Activated CD8-positive, alpha-beta memory T cell treated with anti-CD3 and anti-CD28 coated beads for 1 hour (primary cell): ENCODE measurements at places on chromosomes 2 and 18.

DNA sequence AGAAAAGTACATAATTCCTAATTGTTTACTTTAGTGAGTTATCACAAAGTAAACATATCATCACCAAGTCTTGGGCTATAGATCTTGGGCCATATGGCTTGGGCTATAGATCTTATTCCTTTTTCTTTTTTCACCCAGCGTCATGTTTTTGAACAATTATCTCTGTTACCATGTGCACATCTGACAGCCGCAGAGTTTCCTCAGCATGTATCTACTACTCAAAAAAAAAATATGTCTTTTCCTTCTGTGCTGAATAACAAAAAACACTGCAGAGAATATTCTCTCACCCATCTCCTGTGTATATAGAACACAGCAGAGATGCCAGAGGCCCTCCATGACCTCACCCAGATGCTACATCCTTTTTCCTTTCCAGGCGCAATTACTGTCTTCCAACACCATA lies 76.2 kb upstream of the MYO3B start:
- no peak for DNase-seq

- no peak for DNase-seq
Measured at GRCh38 chr18:73043211-73043610, 175.4 kb upstream of the NETO1 start.

GRCh38 chr18:27110319-27110718 lies 74.8 kb downstream of the CHST9 start:
- DNase-seq = no peak

GRCh38 chr2:133135035-133135654 lies 433.1 kb downstream of the NCKAP5 start:
- no peak for DNase-seq

DNA sequence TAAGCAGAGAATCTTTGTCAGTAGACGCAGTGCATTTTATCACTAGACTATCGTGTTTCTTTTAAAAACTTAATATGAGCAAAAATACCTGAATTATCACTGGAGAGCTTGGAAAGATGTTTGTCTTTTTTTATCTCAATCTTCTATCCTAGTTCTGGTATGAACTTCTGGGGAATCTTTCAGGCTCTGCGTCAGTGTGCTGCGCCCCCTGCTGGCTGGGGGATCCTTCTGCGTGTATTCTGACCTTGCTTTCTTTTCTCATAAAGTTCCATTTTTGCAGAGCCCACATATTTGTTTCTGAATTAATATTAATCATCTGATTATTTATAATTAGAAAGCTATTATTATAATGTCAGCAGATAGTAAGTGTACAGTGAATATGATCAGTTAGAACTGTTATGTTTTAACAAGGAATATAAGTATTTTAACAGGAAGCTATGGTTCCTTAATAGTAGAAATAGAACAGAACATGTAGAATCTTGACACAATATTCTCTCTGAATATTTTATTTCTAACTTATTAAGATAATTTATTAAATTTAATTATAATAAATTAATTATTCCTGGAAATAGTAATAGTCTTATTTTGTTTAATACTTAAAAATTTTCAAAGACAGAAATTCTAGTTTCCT lies 945.0 kb upstream of the CRIM1 start:
- DNase-seq = no peak

DNA sequence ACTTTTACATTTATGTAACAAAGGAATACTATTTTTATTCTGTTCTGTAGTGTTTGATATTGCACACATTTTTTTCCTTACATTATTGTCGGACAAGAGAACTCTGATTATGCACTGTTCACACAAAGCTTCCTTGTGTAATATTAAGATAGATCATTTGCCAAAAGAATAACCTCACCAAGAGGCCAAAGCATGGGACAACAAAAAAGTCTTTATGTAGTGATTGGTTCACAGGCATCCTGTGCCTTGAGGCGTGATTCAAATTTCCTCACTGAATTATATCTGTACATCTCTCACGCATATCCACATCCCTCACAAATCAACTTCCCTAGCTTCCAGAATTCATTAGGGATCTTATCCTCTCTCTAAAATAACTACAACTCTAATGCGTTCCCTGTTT lies 642.7 kb downstream of the NR4A2 start:
- no peak for DNase-seq

DNA sequence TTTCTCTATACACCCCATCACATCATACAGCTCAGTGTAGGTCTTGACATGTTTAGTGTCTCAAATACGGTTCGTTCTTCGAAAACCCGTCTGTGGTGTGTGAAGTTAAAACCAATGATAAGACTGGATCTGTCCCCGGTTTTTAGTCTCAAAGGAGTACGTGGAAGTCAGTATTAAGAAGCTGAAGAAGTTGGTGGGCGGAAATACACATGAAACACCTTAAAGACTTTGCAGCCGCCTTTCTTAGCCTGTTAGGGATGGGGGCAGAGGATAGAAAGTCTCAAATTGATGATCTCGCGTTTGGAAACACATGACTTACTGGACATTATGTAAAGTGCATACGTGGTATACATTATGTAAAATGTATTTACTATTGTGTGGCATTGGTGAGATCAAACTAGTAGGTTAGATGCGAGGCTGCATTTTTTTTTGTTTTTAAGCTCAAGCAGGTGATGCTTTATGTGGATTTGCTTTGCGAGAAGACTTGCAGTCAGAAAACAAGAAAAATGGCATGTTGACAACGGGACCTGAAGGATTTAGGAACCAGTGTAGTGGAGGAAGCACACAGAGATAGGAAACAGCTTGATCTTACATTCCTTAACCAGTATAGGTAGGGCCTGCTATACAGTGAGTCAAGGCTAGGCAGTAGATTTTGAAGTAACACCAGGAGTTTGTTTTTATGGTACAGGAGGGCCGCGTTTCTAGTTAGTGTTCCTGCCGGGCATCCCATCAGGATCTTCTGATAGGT lies 1.2 kb downstream of the CNOT11 start:
- no peak for DNase-seq

DNA sequence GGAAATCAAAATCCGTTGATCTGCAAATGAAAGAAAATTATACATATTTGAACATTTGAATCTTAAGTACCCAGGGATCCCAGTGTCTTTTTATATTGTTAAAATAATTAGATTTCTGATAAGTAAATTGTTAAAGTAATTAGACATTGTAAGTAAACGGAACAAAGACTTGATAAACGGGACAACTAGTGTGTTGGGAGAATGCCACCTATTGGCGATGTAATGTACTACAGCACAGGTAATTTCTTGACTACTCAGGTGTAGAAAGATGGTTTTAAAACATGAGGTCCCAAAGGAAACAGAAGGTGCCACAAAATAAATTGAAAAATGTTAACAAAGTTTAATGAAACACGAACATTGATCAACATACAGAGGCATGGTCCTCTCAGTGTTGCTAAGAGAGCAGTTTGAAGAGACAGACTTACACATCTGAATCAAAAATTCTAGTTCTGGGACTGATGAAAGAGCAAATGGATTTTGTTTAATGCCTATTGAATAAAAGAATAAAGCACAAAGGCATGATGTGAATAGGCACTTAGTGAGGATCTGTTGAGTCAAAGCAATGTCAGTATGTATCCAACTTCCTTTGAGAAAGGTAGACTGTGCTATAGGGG lies 103.4 kb upstream of the RASGRP3 start:
- DNase-seq = no peak

DNA sequence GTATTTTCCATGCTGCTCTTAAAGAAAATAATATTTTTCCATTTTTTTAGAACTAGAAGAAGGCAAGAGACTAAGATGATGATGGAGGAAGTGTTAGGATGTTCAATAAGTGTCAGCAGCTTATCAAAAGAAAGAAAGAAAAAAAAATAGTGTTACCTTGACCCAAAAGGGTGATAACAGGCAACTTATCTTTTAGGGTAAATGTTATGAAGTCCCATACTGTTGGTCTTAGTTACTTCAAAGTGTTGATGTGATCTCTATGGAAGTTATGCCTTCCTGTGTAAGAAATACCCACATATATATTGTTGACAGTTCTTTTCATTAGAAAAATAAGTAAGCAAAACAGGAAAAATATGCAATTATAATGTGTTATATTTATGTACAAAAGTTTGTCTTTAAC lies 143.5 kb downstream of the OTX1 start:
- DNase-seq = no peak

GRCh38 chr2:69902213-69902922 lies 8.6 kb downstream of the SNRNP27 start:
- DNase-seq = no peak

- no peak for DNase-seq
Measured at GRCh38 chr2:162063281-162063680, 10.7 kb downstream of the DPP4 start.

DNA sequence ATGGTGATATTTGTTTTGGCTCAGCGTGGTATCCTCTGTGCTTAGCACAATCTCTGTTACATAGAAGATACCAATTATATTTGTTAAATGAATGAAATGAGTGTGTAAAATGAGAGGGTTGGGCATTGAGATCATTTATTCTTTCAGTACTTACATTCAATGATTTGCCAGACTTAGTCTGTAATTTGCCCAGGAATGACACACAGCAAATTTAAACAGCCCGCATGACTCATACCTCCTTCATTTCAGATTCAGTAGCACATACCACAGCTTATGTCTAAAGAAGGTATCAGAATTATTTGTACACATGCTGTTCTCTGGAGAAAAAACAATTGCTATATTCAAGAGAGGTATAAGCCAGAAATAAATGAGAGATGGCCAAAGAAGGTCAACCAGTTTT lies 37.0 kb downstream of the KLHL14 start:
- no peak for DNase-seq

GRCh38 chr2:65386989-65387388 lies 45.4 kb downstream of the SPRED2 start:
- DNase-seq = no peak

DNA sequence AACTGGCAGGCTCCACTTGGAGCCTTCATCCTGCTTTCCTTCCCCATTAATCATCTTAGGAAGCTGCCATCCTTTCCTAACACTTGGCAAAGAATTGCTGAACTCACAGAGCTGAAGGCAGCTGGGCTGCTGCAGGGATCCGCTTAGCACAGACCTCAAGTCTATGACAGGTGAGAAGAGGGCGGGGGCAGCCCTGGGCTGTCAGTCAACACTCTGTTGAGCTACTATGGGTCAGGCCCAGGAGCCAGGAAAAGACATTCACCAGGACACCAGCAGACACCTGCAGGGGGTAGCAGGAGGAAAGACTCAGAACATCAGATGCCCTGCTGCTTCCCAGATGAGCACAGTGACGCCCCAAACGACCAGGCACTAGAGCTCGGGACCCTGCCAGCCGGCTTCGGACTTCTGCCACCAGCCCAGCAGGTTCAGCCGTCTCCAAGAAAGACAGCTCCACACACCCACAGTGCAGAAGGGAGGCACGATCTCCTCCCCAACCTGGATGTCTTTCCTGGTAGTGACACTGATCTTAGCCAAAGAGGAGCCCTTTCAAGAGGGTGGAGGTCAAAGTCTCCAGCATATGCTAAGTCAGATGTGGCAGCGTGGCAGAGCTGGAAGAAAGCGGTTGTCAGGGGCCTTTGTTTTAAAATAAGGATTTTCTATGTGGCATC lies 55.2 kb downstream of the SNORC start:
- DNase-seq = no peak

DNA sequence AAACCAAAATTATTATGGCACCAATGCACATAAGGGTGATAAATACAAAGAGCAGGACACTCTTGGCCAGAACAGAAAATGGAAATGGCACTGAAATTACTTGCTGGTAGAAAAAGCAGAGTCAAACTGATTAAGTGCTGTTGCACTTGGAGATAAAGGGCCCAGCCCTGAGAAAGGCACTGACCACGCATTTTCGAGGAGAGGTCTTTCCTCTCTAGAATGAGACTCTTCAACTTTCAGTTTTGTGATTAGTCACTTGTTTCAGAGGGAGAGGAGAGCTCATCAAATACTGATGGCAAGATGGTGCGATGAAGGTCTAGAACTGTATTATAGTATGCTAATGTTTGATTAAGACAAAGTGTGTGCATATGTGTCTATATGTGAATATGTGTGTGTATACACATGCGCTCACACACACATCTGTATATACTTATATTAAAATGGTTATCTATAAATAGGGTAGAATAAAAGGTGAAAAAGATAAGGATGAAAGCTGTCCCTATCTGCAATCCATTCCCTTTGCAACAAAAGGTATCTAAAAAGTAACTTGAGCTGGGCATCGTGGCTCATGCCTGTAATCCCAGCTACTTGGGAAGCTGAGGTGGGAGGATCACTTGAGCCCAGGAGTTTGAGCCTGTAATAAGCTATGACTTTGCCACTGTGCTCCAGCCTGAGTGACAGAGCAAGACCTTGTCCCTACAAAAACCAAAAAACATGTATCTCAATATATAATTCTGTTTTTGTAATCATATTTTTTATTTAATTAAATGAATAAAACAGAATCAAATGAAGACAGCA lies 48.8 kb upstream of the ZDBF2 start:
- DNase-seq = no peak

DNA sequence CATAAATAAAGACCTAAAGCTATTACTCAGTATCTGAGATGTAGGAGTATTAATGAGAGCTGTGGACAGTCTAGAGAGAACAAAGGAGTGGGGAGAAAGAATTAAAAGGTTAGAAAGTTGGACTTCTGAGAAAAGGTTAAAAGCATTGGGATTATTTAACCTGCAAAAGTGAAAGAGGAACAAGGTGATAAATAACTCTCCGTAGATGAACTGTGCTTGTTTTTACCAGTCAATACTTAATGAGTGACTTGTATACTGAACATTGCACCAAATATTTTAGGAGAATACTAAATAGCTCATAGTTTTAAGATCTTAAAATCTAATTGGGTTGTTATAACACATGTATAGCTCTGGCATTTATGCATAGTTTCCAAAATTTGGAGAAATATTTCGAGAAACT lies 137.5 kb downstream of the GPD2 start:
- DNase-seq = no peak

DNA sequence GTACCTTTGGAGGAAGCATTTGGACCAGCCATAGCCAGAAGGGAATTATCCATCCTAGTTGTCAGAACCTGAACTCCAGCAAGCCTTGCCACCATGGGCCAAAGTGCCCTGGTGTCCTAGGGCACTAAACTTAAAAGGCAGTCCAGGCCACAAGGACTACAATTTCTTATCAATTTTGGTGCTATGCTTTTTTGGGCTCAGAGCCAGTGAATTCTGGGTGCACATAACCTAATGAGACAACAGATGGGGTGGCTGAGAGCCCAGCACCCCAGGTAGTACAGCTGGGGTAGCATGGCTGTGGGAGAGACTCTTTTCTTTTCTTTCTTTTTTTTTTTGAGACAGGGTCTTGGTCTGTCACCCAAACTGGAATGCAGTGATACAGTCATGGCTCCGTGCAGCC lies 14.4 kb upstream of the RANBP2 start:
- DNase-seq = no peak

- DNase-seq = no peak
Measured at GRCh38 chr18:34650121-34650545, 60.0 kb upstream of the DTNA start.

GRCh38 chr2:65800998-65801397 lies 368.6 kb upstream of the SPRED2 start:
- DNase-seq = no peak

DNA sequence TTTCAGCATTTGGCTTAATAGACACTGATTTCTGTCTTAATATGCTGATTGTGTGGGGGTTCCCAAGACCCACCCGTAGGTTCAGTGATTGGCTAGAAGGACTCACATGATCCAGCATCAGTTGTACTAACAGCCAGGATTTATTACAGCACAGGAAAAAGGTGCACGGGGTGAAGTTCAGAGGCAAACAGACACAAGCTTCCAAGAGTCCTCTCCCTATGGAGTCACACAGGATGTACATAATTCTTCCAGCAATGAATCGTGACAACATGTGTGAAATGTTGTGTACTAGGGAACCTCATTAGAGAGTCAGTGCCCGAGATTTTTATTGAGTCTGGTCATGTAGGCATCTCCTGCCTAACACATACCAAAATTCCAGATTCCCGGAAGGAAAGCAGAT lies 52.8 kb downstream of the GALNT1 start:
- DNase-seq = no peak
